ENCODE measurements at places on chromosomes 3 and 15. TPM values are rescaled to one million over a fixed set of nuclear protein-coding genes. Genes with fewer than 3 reads are reported as not detected.

The SI gene
- total RNA-seq: not detected

The ZPLD1 gene
- total RNA-seq: not detected

The ASB14 gene
- total RNA-seq: not detected

The GPR27 gene
- total RNA-seq: 0.80 TPM

The PEX11A gene
- 4.5 TPM for total RNA-seq

The IL20RB gene
- total RNA-seq: 2.9 TPM

The UBE2E1 gene
- total RNA-seq: 129 TPM

The KIF15 gene
- 6.0 TPM for total RNA-seq

The CFAP100 gene
- not detected for total RNA-seq

The ITIH1 gene
- not detected for total RNA-seq

The PDZRN3 gene
- 1.3 TPM for total RNA-seq

The ZBTB20 gene
- total RNA-seq: 4.2 TPM

The LRRC31 gene
- 0.23 TPM for total RNA-seq

The ACP3 gene
- total RNA-seq: 0.44 TPM

The SCAANT1 gene
- total RNA-seq: not detected

The PSMD6 gene
- 87.0 TPM for total RNA-seq

The C3orf49 gene
- total RNA-seq: not detected

The EIF1B gene
- total RNA-seq: 68.8 TPM
